ENCODE measurements at places on chromosomes 1 and 21. TPM values are rescaled to one million over a fixed set of nuclear protein-coding genes. Genes with fewer than 3 reads are reported as not detected.

The VHLL gene
- not detected for total RNA-seq

The SPRR2G gene
- total RNA-seq = not detected

The LINGO4 gene
- total RNA-seq = 0.77 TPM

The ALPL gene
- 10.2 TPM for total RNA-seq

The OR2T33 gene
- total RNA-seq = not detected

The ABCD3 gene
- 76.6 TPM for total RNA-seq
